GM12892 (cell line): ENCODE measurements at places on chromosomes 3 and 15.

GRCh38 chr3:100696161-100696560 is 13.1 kb upstream of the TFG start:
- DNase-seq = no peak

GRCh38 chr3:11610044-11610671 is 33.6 kb downstream of the VGLL4 start:
- DNase-seq = no peak

- DNase-seq = no peak
These were observed 44.8 kb downstream of the FOXL2 start for GRCh38 chr3:138902171-138902570.

- no peak for DNase-seq
These were observed 16.0 kb downstream of the H1-8 start for GRCh38 chr3:129558772-129559564.

DNA sequence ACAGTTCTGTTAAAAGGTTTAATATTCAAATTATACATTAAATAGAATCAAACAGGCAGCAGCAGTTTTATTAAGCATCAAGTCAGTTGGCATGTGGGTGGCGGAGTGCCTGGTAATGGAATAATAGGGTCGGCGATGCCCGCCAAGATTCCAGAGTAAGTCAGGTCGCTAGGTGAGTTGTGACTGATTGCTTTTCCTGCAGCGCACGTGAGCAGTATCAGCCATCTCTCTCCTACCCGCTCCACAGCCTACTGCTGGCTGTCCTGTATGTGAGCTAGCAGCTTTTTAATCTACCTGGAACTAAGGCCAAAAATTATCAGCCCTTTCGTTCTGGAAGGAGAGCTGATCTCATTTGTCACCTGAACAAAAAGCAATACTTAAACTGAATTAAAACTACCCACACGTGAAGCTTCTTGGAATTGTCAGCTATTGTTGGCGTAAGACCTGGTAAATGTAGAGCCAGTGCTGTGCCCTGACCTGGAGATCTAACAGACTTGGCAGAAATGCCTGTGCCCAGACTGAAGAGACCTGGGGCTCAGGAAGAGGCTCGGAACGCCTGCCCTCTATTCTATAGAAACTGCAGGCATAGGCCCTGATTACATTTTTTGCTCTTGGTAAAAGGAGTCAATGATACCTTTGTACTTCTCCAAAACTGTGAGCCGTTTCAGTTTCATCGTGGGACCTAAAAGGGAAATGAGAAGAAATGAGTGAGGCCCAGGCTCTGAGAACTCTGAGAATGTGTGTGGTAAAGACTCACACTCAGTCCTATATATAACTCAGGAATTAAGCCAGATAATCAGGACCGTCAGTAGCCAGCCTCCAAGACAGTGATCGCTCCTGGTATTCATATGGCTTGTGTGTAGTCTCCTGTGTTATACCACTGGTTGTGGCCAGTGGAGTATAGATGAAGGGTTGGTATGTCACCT is 21.9 kb downstream of the IDH3A start:
- DNase-seq = no peak

GRCh38 chr15:88323976-88324740 is 67.6 kb upstream of the NTRK3 start:
- no peak for DNase-seq
